NCI-H2081 treated with DMSO at 0.1 percent for 48 hours (cell line): ENCODE measurements at places on chromosomes 4 and X.

DNA sequence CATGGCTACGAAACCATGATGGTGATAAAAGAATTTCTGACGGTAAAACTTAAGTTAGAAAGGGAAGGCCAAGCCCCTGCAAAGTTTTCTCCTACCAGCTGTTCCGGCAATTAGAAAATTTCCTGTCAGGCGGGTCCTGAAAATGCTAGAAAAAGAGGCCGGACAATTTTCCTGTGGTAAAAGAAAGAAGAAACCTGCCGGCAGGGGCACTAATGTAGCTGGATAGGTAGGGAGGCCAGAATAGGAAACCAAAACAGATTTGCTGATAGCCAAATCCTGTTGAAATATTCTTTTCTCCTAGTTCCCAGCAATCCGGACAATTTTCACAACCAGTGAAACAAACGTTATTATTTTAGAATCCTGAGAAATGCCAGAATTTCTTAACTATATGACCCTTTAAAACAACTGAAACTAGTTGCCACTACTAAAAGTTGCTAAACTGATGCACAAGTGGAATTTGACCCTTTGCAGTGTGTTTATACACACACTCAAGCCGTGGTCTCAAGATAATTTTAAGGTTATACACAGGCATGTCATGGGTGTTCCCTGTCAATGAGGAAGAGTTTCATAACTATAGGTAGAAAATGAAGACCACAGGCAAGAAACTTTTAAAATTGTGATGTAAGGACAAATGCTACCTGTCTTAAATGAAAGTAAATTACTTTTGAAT lies 47.7 kb downstream of the RPS6KA3 start:
- no peak for DNase-seq

DNA sequence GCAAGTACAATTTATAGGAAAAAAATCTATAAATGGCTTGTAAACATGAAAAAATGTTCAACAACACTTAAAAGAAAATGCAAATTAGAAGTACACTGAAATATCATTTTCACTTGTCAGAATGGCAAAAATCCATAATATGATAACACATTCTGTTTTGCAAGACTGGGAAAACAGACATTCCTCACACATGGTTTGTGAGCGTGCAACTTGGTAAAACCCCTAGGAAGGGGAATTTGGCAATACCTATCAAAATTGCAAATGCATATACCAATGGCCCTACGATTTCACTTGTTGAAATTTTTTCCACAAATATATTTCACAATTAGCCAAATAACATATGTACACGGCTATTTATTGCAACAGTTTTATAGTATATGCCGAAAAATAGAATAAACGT lies 31.4 kb downstream of the TBC1D9 start:
- no peak for DNase-seq

- DNase-seq = no peak
These were observed 180.7 kb upstream of the TENM3 start for GRCh38 chr4:182062458-182062857.

GRCh38 chrX:45134775-45135174 lies 65.9 kb downstream of the DIPK2B start:
- DNase-seq = no peak

GRCh38 chrX:16825264-16826035 lies 39.2 kb downstream of the TXLNG start:
- no peak for DNase-seq

DNA sequence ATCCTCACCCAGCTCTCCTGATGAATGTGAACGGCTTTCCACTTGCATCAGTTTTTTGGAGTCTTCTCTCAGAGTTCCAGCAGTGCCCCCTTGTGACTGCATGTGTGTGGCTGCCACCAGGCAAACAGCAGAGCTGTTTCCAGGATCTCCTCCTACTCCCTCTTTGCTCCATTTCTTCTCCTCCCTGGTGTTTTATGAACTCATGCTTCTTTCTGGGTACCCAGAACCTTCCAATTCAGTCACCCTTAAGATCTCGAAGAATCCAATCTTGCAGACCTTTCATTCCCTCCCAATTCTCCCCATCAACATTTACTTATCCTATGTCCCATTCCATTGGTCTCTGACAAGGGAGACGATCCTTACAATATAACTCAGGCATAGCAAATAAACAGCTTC lies 6.8 kb upstream of the TCEANC start:
- no peak for DNase-seq

GRCh38 chr4:12852338-12853307 lies 631.5 kb downstream of the RAB28 start:
- peak; percentile 70 for DNase-seq

GRCh38 chr4:52966172-52966571 lies 104.1 kb downstream of the RASL11B start:
- DNase-seq = no peak

DNA sequence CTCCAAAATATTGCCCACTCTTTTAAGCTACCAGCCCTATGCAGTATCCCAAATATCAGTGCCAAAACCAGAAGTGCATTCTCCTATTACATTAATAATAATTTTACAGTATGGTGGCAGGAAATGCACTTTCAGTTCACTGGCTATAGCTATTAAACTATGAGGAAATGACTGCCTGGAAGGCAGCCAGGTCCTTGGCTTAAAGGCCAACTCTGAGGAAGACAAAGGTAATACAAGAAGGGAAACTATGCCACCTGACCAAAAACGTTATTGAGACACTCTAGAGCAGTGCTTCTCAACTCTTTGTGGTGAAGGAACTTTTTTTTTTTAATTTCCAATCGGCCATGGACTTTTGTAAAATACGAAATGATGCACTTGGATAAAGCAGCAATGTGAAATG lies 133.6 kb upstream of the VAMP7 start:
- no peak for DNase-seq
